ENCODE measurements at places on chromosomes 7 and 10.

- DNase-seq: no peak
Measured at GRCh38 chr10:71690094-71690720, 29.4 kb downstream of the C10orf105 start.

DNA sequence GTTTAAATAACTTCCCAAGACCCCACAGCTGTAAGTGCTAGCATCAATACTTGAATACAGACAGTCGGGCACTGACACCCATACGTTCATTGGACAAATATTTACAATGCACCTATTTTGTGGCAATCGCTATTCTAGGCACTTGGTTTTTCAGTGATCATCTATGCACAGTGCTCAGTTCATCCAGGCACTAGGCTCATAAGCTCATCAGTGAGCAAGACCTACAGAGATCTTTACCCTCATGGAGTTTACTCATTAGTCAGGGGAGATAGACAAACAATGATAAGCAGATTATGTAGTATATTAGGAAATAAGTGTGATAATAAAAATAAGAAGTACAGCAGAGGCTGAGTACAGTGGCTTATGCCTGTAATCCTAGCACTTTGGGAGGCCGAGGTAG, 7.6 kb upstream of the DHTKD1 start:
- no peak for DNase-seq

DNA sequence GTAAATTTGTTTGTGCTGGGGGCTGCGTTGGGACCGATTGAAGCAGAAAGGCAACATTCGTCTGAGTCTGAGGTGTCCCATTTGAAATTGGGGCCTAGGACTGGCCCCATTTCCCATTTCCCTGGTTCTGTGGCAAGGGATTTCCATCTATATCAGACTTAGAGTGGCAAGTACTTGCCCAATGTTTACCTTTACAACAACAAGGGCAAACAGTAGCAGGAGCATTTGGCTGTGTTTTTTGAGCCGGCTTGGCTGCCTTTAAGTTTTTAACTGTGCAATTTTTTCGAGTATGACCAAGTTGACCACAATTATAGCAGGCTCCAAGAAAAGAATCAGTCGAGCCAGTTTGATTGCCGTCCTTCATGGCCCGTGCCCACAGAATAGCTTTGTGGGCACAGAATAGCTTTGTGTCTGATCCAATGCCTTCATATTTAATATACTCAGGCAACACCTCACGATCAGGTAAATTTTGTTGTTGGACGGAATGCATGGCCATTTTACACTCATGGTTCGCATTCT, 4.7 kb upstream of the CYP17A1 start:
- no peak for DNase-seq

DNA sequence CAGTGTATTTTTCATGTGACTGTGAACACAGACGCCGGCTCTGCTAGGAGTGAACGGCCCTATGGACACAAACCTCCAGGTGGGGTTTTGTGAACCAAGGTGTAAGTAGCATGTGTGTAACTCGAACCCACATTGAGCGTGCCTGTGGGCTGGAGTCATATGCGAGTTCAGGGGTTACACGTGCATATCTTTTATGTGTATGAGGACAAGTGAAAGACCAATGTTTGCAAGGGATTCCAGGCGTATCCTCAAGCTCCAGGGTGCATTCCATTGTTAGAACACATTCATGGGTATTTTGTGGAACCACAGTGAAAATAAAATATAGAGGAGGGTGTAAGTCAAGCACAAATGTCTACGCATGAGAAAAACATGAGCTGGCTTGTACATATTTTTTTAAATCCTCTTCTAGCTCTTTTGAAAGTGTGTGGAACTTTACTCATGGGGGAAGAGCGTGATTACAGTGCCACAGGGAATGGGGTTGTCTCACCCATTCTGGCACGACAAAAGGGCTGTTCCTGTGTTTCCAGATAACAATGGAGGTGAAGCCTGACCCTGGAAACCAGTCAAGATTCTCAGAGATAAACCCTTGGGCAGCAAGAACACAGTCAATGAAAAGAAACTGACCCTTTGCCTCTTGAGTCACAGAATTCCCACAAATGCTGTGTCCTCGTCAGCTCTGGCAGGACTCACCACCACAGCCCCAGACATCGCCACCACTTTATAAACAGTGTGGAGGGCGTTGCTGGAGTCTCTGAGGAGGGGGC, 37.0 kb upstream of the GOT1 start:
- DNase-seq: no peak

Data from SIG-M5 (cell line).